SW 1271 (cell line): ENCODE measurements at places on chromosomes 16 and 17.

DNA sequence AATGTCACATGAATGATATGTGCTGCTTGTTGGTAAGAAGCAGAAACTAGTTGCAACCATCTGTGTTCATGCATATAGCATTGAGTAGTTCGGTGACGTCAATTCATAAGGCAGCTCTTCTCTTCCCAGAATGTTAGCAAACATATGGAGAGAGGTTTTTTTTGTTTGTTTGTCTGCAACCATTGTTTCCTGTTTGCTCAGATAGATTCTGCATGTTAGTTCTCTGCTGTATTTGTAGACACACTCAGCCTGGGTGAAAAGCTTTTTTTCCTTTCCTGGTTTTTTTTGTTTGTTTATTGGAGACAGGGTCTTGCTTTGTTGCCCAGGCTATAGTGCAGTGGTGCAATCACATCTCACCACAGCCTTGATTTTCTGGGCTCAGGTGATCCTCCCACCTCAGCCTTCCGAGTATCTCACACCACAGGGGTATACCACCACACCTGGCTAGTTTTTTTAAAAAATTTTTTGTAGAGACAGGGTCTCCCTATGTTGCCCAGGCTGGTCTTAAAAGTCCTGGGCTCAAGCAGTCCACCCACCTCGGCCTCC lies 16.7 kb downstream of the WSB1 start:
- DNase-seq = no peak

GRCh38 chr17:5700745-5701144 lies 116.4 kb upstream of the NLRP1 start:
- no peak for DNase-seq

DNA sequence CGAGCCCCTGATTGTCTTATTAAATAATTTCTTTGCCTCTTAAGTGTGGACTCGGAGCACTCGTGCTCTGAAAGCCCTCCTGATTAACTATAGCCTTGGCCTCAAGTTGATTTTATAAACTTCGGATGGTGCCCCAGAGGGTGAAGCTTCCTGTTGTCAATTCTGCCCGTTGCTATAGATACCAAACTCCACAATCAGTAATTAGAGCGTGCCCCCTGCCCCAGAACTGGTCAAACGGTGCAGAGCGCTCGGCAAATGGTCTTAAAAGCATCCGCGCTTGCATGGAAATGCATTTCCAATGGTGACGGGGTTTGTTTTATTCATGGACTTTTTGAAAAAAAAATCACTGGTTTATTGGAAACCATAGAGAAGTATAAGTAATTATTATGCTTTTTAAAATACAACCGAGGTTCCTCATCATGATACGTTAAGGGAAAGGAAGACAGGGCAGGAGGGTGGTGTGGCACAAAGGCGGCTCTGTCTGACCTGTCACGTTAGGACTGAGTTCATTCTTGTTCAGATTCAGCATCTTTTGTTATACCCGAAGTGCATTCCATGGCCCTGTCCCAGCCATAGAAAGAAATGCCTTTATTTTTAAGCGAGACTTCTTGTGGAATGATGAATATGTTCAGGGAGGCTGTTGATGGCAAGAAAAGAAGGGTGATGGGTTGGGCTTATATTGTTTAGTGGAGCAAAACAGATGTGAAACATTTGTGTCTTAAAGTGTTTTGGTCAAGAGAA lies 476.4 kb downstream of the MAF start:
- DNase-seq = no peak

- DNase-seq = no peak
Observed at GRCh38 chr16:13984794-13985193, 64.8 kb downstream of the ERCC4 start.

- DNase-seq = no peak
Observed at GRCh38 chr16:22321340-22322001, 24.3 kb downstream of the POLR3E start.

GRCh38 chr17:2485543-2485942 lies 26.1 kb downstream of the METTL16 start:
- no peak for DNase-seq

DNA sequence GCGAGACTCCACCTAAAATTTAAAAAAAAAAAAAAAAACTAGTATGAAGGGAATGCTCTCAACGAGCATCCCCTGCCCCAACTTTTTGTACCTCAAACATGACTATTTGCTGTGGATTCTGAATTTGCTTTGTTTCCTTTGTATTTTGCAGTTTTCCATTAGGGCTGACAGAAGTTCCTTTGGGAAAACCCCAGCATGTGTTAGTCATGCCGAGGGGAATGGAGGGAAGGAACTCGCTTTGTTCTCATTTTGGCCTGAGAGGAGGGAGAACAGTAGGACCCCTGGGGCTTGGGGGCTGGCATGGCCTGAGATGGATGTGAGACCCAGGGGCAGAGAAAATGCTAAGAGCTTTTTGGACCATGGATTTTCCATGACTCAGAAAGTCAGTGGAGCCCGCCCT lies 20.5 kb downstream of the KRT9 start:
- no peak for DNase-seq
